Activated B cell treated with CpG ODN at 0.5 μM for 24 hours (primary cell): ENCODE measurements at places on chromosomes 4 and X. TPM values are rescaled to one million over a fixed set of nuclear protein-coding genes. Genes with fewer than 3 reads are reported as not detected.

The BEND4 gene
- total RNA-seq = 14.1 TPM in 2 replicates

The SCML2 gene
- total RNA-seq = 1.3 and 2.1 TPM in 2 replicates

The CYBB gene
- total RNA-seq = 155 and 165 TPM in 2 replicates

The N4BP2 gene
- 6.0 and 6.2 TPM in 2 replicates for total RNA-seq

The YY2 gene
- 1.5 and 2.3 TPM in 2 replicates for total RNA-seq

The DUX4 gene
- total RNA-seq = not detected in 2 replicates

The SCML1 gene
- total RNA-seq = 6.4 and 6.5 TPM in 2 replicates

The DUSP9 gene
- 0.10 TPM in 1 of 2 replicates, not detected in the other for total RNA-seq

The DSPP gene
- total RNA-seq = not detected in 2 replicates

- H3K4me1 ChIP-seq = no peaks in the 10 kb centered on the region
- H3K27me3 ChIP-seq = no peaks in the 10 kb centered on the region
- no peak overlapping the region for H3K4me3 ChIP-seq
- DNase-seq = no peak
- H3K27ac ChIP-seq = no peak overlapping the region
These were observed 12.7 kb upstream of the MRFAP1 start for GRCh38 chr4:6627832-6628231.

- H3K4me1 ChIP-seq = no peaks in the 10 kb centered on the region
- H3K27me3 ChIP-seq = peaks cover 2% of the 10 kb centered on the region
- no peak overlapping the region for H3K27ac ChIP-seq
- no peak overlapping the region for H3K4me3 ChIP-seq
- DNase-seq = no peak
These were observed 9.7 kb downstream of the TSPAN7 start for GRCh38 chrX:38571058-38571457.

DNA sequence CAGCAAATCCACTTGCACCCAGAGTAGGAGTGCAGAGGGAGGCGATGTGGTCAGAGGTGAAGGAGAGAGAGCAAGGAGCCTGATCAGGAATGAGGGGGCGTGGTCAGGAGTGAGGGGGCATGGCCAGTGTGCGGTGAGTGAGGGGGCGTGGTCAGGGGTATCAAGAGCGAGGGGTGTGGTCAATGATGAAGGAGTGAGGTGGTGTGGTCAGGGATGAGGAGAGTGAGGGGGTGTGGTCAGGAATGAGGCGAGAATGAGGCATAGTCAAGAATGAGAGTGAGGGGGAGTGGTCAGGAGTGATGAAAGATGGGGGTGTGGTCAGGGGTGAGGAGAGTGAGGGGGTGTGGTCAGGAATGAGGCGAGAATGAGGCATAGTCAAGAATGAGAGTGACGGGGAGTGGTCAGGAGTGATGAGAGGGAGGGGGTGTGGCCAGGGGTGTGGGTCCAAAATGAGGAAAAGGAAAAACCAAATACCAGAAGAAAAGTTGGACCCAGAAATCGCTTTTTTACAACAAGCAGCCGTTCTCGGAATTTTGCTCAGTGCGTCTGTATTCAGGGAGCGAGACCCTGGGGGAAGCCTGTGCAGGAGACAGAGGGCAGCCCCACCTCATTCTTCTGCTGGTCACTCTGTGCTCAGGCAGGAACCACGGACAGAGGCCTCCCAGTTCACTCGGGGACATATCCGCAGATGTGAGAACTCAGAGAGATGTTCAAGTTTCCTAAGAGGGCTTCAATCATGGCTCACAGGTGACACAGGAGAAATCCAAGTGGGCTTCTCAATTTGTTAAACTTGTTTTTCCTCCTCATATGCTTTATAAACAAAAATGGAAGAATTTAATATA lies 47.5 kb downstream of the MAGEA1 start:
- no peaks in the 10 kb centered on the region for H3K36me3 ChIP-seq
- no peak overlapping the region for H3K4me3 ChIP-seq
- H3K27ac ChIP-seq = no peak overlapping the region
- DNase-seq = no peak
- no peaks in the 10 kb centered on the region for H3K4me1 ChIP-seq

GRCh38 chrX:40531056-40531826 lies 49.5 kb upstream of the ATP6AP2 start:
- H3K4me1 ChIP-seq = no peaks in the 10 kb centered on the region
- H3K27ac ChIP-seq = no peak overlapping the region
- no peak for DNase-seq
- peaks cover 2% of the 10 kb centered on the region for H3K27me3 ChIP-seq
- no peak overlapping the region for H3K4me3 ChIP-seq

DNA sequence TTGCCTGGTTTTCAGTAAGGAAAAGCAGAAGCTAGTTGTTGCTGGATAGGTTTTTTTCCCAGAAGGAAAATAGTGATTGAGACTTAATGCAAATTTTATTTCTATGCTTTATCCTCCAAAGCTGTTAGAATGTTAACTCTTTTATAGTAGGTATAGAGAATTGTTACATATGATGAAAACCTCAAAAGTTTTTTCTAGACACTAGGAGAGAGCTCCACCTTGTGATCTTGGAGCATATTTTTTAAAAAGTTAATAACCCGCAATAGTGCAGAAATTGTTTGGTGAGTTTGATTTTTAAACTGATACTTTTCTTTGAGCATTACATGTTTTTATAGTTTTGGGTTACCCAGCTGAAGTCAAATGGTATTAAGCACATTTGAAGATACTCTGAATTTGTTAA lies 56.5 kb downstream of the STAG2 start:
- H3K4me3 ChIP-seq = no peak overlapping the region
- peaks cover 3% of the 10 kb centered on the region for H3K36me3 ChIP-seq
- no peaks in the 10 kb centered on the region for H3K27me3 ChIP-seq
- DNase-seq = no peak
- H3K4me1 ChIP-seq = peaks cover 32% of the 10 kb centered on the region

GRCh38 chrX:115364670-115365069 lies 75.2 kb downstream of the LUZP4 start:
- H3K36me3 ChIP-seq = no peaks in the 10 kb centered on the region
- no peak for DNase-seq
- H3K27ac ChIP-seq = no peak overlapping the region
- H3K4me3 ChIP-seq = no peak overlapping the region
